ENCODE measurements at places on chromosomes 7 and 10.
A peak's percentile ranks its signal among the peaks of the same experiment; 100 is the strongest.

DNA sequence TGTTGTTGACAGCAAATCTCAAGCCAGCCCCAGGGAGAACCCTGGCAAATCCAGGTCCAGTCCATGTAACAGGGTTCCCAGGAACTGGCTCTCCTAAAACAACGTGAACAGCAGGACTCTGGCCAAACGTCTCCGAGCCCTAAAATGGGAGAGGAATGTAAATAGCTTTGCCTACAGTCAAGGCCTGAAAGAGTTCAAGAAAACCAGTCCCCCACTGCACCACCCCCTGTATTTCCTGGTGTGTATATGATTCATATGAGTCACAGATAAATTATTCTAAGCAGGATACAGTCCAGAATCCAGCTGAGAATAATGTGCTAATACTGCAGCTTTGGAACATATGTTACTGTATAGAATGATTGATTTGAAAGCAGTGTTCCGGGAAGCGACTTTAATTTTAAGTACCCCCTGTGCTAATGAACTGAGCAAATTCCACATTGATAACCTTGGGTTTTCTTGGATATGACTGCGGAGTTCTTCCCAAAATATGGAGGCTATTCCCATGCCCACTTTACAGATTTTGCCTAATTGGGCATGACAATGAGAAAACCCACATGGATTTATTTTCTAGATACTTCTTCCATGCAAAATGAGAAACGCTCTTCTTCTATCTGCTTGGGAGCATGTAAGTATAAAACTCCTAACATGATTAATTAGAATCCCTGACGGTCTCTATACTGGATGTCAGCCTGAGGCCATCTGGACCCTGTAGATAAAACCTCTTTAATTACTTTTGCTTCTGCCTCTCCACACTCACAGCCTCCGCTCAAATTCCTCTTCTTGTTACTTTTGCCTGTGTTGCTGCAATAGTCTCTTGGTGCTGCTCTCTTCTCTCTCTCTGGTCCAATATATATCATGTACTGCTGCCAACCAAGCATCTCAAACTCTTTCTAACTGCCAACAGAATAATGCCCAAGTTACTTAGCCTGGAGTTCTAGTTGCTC, 50.2 kb downstream of the LAMB4 start:
- peak; percentile 95 for DNase-seq

DNA sequence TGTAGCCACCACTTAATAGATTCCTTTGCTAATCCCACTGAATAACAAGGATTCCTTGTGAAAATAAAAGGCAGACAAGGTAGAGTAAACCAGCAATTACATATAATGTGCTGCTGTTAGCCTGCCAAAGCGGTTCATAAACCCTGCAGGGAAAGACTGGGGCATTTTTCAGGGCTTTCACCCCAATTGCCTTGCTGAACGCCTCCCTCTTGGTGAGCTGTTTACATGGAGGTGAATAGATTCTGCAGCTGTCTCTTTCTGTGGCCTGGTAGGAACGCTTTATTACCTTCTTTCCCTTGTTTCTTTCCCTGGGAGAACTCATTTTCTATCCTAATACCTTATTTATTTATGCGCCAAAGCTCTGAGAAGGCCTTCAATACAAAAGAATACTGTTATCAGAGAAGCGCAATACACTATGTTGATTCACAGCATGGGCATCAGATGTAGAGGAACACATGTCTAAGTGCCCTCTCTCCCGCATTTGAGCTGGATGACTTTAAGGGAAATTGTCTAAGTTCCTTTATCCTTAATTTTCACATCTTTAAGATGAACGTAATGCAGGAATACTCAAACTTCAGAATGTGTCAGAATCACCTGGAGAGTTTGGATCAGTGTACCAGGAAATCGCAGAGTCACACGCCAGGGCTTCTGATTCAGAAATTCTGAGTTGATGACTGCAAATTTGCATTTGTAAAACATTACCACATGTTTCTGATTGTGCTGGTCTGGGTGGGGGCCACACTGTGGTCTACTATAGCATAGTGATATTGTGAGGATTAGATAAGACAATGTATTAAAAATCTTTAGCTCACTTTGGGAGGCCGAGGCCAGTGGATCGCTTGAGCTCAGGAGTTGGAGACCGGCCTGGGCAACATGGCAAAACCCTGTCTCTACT, 1203.8 kb downstream of the SORCS3 start:
- DNase-seq = no peak

DNA sequence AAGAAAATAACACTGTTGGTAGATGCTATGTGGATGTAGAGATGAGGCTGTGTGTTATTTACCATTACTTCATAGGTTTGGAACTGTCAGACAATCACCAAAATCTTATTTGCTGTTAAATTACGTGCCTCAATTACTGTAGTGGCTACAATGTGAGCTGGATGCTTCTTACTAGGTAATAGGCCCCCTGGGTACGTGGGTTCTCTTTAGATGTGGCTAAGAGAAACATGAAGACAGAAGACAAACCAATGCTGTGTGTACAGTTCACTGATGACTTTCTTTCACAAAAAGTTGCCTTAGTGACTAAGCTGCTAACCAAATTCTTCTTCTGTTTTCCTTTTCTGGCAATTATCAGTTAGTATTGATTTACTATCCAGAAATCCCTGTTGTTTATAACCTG, 144.6 kb downstream of the SEMA3E start:
- DNase-seq = no peak

GRCh38 chr10:130895161-130895560, 416.4 kb downstream of the TCERG1L start:
- no peak for DNase-seq

GRCh38 chr7:6393667-6394056, 54.1 kb downstream of the DAGLB start:
- no peak for DNase-seq

DNA sequence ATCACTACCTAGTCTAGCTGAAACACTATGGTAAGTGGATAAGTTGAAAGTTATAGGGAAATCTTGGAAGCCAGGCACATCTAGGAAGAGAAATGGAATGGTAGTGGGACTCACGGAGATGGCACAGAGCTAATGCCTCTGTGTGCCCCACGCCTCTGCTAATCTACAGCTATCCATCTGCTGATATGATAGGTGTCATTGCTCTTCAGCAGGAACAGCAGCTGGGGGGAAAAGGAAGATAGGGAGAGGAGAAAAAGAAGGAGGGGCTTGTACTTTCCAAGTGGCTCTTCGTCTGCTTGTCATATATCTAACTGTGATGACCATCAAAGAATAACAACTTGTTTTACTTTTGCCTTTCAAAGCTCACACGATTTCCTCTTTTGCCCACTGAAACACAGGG, 1199.1 kb upstream of the SORCS1 start:
- DNase-seq = no peak

GRCh38 chr7:127413962-127414361, 21.5 kb upstream of the ZNF800 start:
- no peak for DNase-seq

DNA sequence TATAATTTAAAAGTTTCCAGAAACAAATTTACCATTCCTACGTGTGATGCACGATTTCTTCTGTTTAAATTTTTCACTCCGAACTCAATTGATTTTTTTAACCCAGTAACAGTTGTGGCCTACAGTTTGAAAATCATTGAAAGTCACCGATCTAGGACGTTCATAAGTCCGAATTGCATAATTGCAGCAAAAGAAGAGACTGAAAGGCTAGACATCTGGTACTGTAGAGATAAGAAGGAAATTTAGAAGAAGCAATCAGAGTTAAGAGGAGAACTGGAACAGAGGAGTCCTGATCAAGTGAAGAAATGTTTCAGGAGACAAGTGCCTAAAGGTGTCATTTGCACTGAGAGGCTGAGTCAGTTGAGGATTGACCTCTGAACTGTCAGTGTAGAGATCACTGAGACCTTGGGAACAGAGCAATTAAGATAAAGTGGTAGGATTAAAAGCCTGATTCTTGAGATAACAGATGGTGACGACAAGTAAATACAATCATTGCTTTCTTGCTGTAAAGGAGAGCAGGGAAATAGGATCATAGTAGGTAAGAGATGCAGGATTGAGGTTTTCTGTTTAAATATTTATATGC, 73.5 kb downstream of the ZFAND4 start:
- peak; percentile 38 for DNase-seq

GRCh38 chr7:139482662-139483466, 609 bp downstream of the KLRG2 start:
- no peak for DNase-seq

- DNase-seq = no peak
These were observed 1.3 kb downstream of the ADAM22 start for GRCh38 chr7:87935384-87935706.

DNA sequence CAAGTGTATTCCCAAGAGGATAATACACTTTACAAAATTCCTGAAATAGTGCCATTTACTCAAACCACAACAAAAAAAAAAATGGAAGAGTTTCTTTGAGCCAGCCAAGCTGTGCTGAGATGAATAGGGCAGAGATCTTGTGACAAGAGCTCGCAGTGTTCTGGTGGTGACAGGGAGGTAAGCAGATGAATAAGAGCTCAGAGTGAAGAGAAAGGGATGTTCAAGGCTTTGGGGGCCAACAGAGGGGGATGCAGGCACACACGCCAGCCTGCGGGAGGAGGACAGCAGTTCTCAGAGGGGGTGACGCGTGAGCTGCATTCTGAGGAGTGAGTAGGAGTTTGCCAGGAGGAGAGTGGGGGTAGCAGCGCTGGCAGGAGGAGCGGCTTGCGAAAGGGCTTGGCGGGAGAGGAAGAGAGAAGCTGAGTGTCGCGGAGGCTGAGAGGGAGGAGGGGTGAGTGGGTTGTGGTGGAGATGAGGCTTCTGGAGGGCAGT, 194.4 kb upstream of the IMMP2L start:
- no peak for DNase-seq

DNA sequence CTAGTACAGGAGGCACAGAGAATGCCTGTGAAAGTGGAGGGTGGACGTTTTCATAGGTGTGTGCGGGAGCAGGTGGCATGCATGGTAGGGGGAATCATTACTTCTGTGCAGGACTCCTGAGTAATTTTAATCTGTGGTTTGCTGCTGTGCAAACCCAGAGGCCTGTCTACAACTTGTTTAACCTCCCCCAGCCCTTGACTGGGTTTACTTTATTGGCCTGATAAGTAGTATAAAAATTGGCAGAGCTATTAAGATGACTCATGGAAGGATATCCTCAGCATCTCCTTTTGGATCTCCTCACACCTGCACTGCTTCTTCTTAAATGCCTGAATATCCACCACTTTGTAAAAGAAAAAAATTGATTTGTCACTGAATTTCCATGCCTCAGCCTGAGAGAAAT, 104.8 kb downstream of the AUTS2 start:
- DNase-seq = no peak

GRCh38 chr10:22606164-22606614, 108.2 kb downstream of the PIP4K2A start:
- DNase-seq = no peak

DNA sequence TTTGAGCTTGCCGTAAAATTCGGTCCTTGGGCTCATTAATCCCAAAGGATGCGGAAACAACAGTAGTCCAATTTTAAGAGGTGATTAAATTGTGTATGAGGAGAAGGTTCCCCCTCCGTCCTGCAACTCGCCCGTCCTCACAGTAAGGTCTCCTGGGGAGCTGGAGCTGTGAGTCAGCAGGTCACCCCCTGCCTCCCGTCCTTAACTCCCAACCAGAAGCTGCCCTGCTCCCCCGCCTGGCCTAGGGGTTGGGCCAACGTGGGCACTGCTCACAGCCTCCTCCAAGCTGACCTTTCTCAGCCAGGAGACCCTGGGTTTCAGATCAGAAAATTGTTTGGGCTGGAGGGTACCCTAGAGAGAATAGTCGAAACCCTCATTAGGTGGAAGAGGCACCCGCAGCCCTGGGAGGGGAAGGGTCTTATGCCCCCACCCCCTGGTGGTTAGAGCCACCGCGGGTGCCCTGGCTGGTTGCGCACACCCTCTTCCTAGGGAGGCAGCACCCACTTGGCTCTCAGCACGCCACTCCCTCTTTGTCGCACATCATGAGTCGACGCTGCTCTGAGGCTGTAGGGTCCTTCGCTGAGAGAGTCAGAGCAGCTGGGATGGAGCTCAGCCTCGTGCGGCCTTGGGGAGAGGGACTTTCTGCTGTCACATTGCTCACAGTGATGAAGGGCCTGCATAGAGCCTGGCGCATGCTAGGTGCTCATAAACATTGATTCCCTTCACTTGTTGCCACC, 131.2 kb downstream of the TACC2 start:
- DNase-seq = no peak

- DNase-seq = no peak
These were observed 69.2 kb downstream of the COA1 start for GRCh38 chr7:43660141-43660540.

DNA sequence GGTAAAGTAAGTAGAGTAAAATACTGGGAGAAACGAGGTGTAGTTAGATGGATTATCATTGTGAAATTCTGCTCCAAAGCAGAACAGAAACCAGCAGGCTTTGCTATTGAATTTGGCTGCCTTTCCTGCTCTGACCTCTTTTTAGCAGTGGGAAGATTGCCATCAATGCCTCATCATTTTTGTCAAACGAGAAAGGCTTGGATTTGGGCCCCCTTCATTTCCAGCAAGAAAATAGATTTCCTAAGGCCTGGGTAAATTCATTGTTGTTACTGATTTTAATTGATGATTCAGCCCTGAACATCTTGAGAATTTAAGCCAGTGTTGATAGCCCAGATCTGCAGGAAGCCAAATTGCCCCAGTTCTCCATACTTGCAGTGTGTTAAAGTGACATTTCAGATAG, 35.2 kb upstream of the ASAH2 start:
- DNase-seq = no peak

- no peak for DNase-seq
These were observed 10.8 kb upstream of the GRID2IP start for GRCh38 chr7:6562106-6562505.

GRCh38 chr7:114740095-114740494, 181.8 kb upstream of the MDFIC start:
- no peak for DNase-seq

DNA sequence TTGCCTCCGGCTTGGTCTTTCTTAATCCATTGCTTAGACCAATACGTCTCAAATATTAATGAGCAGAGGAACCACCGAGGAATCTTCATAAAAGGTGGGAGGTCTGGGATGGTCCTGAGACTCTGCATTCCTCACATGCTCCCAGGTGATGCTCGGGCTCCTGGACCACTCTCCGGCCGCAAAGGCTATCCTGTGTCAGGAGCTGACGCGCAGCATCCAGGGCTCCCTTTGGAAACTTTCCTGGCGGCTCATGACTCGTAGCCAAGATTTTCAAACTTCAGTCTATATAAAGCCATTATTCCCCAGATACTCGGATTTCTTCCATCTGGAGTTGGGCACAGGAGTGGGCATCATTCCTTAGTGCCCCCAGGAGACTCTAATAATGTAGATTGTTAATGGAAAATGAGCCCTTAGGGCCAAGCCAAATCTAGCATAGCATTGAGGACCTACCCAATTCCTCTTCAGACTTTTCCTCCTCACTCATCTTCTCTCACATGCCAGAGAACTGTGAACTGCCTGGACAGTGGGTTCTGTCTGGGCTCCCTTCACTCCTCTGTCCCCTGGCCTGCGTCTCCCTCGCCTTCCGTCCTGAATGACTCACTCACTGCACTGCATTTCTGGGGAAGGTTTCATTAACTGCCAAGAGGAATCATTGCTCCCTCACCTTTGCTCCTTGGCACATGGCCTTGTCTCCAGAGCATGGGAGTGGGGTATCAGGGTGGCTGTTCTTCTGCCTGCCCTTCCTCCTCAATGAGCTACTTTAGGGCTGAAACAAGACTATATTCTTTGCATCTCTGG, 89.3 kb downstream of the MKI67 start:
- DNase-seq = no peak

GRCh38 chr7:140239653-140239935, 62.8 kb upstream of the KDM7A start:
- no peak for DNase-seq

Measured in NCI-H524 treated with DMSO at 0.1 percent for 48 hours (cell line).